Gastrocnemius medialis (tissue), 4 donors: ENCODE measurements at places on chromosomes 16 and 17. TPM values are rescaled to one million over a fixed set of nuclear protein-coding genes. Genes with fewer than 3 reads are reported as not detected.
A peak's percentile ranks its signal among the peaks of the same experiment; 100 is the strongest.

The DRC7 gene
- total RNA-seq, result not detected

- DNase-seq, result no peak
- peak overlapping the region; percentile 75 for H3K27ac ChIP-seq
- no peaks in the 10 kb centered on the region for H3K4me1 ChIP-seq
These were observed 24.0 kb downstream of the SPNS2 start for GRCh38 chr17:4522661-4523060.

GRCh38 chr17:48554412-48555257 is 9.7 kb upstream of the HOXB2 start:
- no peaks in the 10 kb centered on the region for H3K36me3 ChIP-seq
- peak overlapping the region; percentile 55 for H3K4me3 ChIP-seq
- H3K4me1 ChIP-seq, result peaks cover 6% of the 10 kb centered on the region
- DNase-seq, result no peak

DNA sequence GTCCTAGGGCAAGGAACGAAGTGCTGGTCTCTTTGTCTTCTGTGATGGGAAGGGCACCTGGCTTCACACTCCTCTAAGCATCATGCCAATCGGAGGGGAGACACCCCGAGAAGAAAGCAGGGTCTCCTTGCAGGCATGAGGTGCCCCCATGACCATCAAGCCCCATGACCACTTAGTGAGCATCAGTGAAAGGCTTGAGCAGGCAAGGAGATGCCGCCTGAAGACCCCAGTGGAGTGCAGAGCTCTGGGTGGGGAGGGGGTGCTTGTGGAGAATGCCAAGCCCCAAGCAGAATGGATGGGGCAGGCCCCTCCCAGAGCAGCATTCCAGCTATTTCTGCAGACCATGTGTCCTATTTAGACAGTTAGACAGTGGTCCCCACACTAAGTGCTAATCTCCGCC is 232.7 kb upstream of the TNRC6C start:
- no peaks in the 10 kb centered on the region for H3K27me3 ChIP-seq
- H3K4me3 ChIP-seq, result no peak overlapping the region
- H3K4me1 ChIP-seq, result peaks cover 6% of the 10 kb centered on the region
- no peak overlapping the region for H3K27ac ChIP-seq

DNA sequence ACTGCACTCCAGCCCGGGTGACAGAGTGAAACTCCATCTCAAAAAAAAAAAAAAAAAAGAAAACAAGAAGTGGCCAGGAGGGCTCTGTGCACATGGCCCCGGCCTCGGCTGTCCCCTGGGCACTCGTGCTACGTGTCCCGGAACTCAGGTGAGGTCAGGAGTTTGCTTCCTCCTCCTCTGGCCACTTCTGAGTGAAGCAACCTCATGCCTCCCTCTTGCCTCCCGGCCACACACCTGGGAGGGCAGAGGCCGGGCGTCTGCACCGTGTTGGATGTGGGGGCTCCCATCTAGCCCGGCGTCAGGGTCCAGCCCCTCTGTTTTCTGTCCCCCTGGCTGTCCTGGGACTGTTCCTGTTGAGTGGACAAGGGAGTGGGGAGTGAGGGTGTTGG is 22.2 kb downstream of the ASPSCR1 start:
- H3K27me3 ChIP-seq, result no peaks in the 10 kb centered on the region

GRCh38 chr16:50467943-50468748 is 80.0 kb upstream of the NKD1 start:
- no peak overlapping the region for H3K27ac ChIP-seq
- no peak for DNase-seq
- H3K36me3 ChIP-seq, result no peaks in the 10 kb centered on the region

GRCh38 chr16:2475413-2476344 is 752 bp downstream of the TBC1D24 start:
- H3K27ac ChIP-seq, result peak overlapping the region; percentile 36
- H3K4me3 ChIP-seq, result peak overlapping the region; percentile 61
- DNase-seq, result no peak

GRCh38 chr17:51085150-51085805 is 35.4 kb downstream of the SPAG9 start:
- DNase-seq, result no peak
- no peaks in the 10 kb centered on the region for H3K27me3 ChIP-seq
- peaks cover 38% of the 10 kb centered on the region for H3K4me1 ChIP-seq
- H3K27ac ChIP-seq, result no peak overlapping the region
- no peak overlapping the region for H3K4me3 ChIP-seq
- no peaks in the 10 kb centered on the region for H3K36me3 ChIP-seq

DNA sequence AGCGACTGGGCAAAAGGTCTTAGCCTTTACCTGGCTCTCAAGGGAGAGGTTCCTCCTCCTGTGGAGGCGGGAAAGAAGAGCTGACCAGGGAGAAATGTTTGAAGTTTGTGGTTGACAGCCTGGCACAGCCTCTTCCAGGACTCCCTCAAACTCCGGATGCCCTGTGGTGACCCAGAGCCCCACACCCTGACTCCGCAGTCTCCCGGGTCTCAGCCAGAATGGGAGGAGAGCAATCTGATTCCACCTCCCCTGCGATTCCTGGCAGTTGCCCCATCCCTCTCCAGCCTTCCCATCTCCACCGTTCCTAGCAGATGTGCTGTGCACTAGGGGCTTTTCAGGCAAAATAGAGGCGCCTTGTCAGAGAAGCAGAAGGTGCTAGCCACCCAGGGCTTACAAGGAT is 5.5 kb upstream of the DNAI2 start:
- no peaks in the 10 kb centered on the region for H3K27me3 ChIP-seq
- no peak for DNase-seq
- no peaks in the 10 kb centered on the region for H3K36me3 ChIP-seq
- no peaks in the 10 kb centered on the region for H3K4me1 ChIP-seq
- H3K27ac ChIP-seq, result no peak overlapping the region

DNA sequence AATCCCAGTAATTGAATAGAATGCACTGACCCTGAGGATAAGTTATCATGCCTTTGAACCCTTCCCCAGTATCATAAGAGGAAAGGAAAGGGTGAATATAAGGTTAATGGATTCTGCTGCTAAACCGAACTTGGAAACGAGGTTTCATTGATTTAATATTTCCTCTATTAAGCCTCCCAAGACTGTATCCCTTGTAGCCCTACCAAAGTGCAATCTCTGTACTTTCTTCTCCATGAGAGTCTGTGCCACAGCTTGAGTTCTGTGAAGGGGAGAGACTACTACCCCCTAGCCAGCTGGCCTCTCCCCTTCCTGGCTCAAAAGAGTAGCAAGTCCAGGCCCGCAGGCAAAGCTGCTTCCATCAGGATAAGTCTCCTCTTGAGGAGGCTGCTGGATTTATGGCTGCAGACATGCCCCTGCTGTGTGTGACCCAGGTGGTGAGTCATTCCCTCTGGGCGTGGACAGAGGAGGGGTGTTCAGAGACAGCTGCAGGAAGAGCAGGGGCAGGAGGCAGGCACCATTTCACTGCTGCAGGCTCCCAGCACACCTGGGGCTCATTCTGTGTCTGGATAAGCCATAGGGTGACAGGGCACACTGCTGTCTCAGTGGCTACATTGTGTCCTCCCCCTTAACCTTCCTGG is 58.4 kb downstream of the TOM1L2 start:
- no peak overlapping the region for H3K4me3 ChIP-seq
- H3K4me1 ChIP-seq, result peaks cover 51% of the 10 kb centered on the region
- no peaks in the 10 kb centered on the region for H3K36me3 ChIP-seq
- H3K27me3 ChIP-seq, result no peaks in the 10 kb centered on the region

The SNN gene
- 22.5 TPM for total RNA-seq

DNA sequence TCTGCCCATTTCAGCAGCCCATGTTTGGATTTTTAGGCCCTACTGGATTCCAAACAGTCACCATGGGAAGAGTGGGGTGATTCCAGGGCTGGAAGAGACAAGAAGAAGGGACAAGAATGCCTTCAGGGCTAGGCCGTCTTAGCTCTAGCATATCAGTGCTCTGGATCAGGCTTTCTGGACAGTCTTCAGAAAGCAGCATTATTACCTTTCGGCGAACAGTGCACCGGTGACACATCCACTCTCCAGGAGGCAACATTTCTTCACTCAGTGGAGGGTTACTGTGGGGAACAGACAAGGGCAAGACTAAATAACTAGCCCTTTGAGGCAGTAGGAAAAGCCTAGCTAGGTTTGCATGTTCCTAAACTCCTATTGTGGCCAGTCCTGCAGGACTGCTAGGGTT is 23.9 kb upstream of the DHRS13 start:
- H3K27ac ChIP-seq, result peak overlapping the region; percentile 70
- H3K27me3 ChIP-seq, result no peaks in the 10 kb centered on the region
- no peak for DNase-seq
- no peaks in the 10 kb centered on the region for H3K36me3 ChIP-seq
- H3K4me1 ChIP-seq, result peaks cover 21% of the 10 kb centered on the region
- no peak overlapping the region for H3K4me3 ChIP-seq

DNA sequence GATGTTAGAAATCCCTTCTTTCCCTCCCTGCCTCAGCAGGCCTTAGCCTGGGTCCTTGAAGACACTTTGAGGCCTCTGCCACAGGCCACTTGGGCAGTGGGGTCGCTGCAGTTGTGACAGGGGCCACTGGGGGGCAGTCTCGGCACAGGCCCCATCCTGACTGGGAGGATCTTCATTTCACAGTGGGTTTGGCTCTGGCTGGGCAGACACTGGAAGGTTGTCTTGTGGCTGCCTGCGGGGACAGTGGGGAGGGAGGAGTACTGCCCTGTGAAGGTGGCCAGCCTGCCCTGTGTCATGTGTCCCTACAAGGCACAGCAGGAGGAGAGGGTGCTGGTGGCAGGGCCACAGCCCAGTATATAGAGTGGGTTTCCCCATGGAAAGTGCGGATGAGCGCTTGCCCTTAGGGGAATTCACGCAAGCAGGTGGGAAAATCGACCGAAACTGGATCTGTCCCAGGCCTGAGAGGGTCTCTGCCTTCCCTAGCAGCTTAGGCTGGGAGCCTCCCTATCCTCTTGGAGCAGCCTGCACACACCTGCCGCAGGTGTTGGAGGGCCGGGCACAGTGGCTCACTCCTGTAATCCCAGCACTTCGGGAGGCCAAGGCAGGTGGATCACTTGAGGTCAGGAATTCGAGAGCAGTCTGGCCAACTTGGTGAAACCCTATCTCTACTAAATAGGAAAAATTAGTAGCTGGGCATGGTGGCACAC is 28.8 kb downstream of the GINS2 start:
- peaks cover 73% of the 10 kb centered on the region for H3K36me3 ChIP-seq
- DNase-seq, result peak; percentile 69
- H3K27me3 ChIP-seq, result no peaks in the 10 kb centered on the region
- H3K4me3 ChIP-seq, result no peak overlapping the region

GRCh38 chr17:28702026-28702751 is 9.5 kb downstream of the PROCA1 start:
- H3K4me1 ChIP-seq, result no peaks in the 10 kb centered on the region
- no peak for DNase-seq
- H3K27me3 ChIP-seq, result no peaks in the 10 kb centered on the region
- peaks cover 77% of the 10 kb centered on the region for H3K36me3 ChIP-seq

The NOB1 gene
- total RNA-seq, result 27.9 TPM

DNA sequence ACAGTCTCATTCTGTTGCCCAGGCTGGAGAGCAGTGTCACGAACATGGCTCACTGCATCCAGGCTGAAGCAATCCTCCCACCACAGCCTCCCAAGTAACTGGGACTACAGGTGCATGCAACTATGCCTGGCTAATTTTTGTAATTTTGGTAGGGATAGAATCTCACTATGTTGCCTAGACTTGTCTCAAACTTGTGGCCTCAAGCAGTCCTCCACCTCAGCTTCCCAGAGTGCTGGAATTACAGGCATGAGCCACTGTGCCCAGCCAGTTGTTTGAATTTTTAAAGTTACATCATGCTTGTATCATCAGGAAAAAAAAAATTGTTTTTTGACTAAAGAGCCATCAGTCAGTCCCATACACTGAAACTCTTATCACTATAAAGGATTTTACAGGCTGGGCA is 17.1 kb upstream of the VPS4A start:
- no peak overlapping the region for H3K4me3 ChIP-seq
- no peaks in the 10 kb centered on the region for H3K4me1 ChIP-seq
- H3K36me3 ChIP-seq, result no peaks in the 10 kb centered on the region
- H3K27me3 ChIP-seq, result no peaks in the 10 kb centered on the region
- no peak for DNase-seq
- H3K27ac ChIP-seq, result no peak overlapping the region

The CA7 gene
- not detected for total RNA-seq

DNA sequence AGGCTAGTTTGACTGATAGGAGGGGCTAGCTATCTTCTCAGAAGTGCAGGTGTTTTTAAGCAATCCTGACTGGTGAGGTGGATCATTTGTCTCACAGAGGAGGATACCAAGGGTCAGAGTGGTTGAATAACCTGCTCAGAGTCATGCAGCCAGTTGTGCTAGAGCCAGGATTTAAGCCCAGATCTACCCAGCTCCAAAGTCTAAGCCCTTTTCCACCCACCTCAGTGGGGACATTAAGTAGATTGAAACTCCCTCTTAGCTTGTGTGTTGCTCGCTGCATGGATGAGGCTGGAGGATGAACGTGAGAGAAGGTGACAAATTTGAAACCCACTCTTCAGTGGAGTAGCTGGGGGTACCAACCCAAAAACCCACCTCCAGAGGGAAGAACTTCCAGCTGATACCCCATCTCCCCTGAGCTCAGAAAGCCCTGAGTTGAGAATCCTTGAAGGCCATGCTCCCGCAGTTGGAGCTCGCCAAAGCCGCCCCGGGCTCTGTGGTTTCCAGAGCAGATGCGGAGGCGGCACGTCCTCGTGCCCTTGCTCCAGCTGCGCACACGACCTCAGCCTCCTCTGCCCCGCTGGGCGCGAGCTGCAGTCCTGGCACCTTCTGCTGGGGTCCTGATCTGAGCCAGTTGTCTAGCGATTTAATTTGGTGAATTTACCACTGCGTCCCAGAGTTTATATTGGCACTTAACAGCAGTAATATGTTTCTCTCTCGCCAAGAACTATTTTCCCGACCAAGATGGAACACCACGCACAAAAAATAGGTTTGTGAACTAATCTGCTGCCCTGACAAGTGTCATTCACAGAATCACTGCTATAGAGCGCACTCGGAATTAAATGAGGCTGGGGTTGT is 159.5 kb downstream of the CCDC182 start:
- peaks cover 28% of the 10 kb centered on the region for H3K4me1 ChIP-seq
- no peak overlapping the region for H3K4me3 ChIP-seq
- DNase-seq, result no peak
- H3K36me3 ChIP-seq, result no peaks in the 10 kb centered on the region

The TERB1 gene
- not detected for total RNA-seq

GRCh38 chr17:79043191-79043930 is 19.4 kb downstream of the C1QTNF1 start:
- H3K27ac ChIP-seq, result no peak overlapping the region
- peaks cover 3% of the 10 kb centered on the region for H3K27me3 ChIP-seq
- no peaks in the 10 kb centered on the region for H3K36me3 ChIP-seq
- no peak overlapping the region for H3K4me3 ChIP-seq
- H3K4me1 ChIP-seq, result peaks cover 13% of the 10 kb centered on the region

The ZSCAN10 gene
- not detected for total RNA-seq

The KCNG4 gene
- not detected for total RNA-seq

GRCh38 chr16:627454-628239 is 3.1 kb upstream of the WFIKKN1 start:
- H3K4me1 ChIP-seq, result peaks cover 11% of the 10 kb centered on the region
- H3K27ac ChIP-seq, result no peak overlapping the region
- H3K4me3 ChIP-seq, result no peak overlapping the region
- no peak for DNase-seq
- no peaks in the 10 kb centered on the region for H3K27me3 ChIP-seq

The GSG1L gene
- total RNA-seq, result not detected
